Small intestine (tissue), 16 donors: ENCODE measurements at places on chromosomes 3 and 15. TPM values are rescaled to one million over a fixed set of nuclear protein-coding genes. Genes with fewer than 3 reads are reported as not detected.

DNA sequence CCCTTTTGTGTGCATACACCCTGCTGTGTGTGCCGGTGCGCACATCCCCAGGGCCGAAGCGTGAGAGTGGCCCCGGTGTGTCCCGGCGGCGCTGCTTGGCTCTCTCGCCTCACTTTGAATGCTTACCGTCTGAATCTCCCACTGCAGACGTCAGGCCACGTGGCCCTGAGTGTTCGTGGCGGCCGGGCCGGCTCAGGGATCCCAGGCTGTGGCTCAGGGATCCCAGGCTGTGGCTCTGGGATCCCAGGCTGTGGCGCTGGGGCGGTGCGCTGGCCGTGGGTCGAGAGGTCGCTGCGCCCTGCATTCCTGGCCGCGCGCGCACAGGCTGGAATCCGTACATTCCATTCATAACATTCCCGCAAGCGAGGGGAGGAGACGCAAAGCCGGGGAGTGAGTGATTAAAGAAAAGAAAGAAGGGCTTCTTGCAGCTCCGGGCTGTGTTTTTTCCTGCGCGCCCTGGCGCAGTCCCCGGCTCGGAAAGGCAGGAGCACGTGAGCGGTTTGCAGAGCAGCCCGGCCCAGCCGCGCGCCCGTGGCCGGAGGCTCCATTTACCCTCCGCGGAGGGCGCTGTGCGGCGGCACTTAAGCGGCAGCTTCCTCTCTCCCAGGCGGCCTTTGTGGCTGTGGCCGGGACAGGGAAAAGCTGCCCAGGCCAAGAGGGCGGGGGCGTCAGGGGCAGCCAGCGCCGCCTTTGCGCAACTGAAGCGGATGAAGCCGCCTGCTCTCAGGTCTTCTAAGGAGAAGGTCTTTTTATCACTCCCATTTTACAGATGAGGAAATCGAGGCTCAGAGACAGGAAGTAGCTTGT is 87.0 kb upstream of the ALDH1L1 start:
- peaks cover 4% of the 10 kb centered on the region for H3K27me3 ChIP-seq
- no peak overlapping the region for H3K4me3 ChIP-seq
- H3K36me3 ChIP-seq: no peaks in the 10 kb centered on the region
- DNase-seq: no peak
- H3K4me1 ChIP-seq: no peaks in the 10 kb centered on the region

DNA sequence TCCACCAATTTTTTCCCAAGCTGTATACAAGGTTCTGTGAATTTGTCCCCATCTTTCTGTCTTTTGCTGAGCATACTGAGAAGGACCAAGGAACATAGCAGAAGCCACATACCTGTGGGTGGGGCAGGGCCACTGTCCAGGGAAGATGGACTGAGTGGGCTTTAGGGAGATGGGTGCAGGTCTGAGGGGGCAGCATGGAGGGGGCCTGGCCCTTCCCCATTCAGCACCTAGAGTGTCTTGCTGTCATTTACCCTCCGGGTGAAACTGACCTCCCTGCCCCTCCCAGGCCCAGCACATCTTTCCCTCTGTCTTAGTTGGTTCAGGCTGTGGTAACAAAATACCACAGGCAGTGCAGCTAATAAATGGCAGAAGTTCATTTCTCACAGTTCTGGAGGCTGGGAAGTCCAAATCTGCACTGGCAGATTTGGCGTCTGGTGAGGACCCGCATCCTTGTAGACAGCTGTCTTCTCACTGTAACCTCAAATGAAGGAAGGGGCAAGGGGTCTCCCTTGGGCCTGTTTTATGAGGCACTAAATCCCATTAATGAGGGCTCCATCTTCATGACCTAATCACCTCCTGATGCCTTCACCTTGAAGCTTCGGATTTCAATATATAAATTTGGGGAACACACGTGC is 180.0 kb upstream of the SMAD3 start:
- H3K27me3 ChIP-seq: no peaks in the 10 kb centered on the region
- H3K4me3 ChIP-seq: no peak overlapping the region
- no peak overlapping the region for H3K27ac ChIP-seq
- H3K4me1 ChIP-seq: no peaks in the 10 kb centered on the region

DNA sequence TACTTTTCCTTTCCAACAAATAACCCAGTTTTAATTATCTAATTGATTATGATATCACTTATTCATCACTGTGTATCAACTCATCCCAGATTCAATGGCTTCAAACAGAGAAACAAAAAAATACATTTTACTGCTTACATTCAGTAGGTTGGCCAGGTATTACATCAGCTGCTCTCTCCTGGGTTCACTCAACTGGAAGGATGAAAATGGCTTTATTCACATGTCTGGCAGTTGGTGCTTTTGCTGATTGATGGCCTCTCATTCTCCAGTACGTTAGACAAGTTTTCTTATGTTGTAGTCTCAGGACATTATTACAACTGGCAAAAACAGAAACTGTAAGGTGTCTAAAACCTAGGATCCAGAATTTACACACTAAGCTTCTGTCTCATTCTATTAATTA is 811.0 kb upstream of the ALCAM start:
- DNase-seq: no peak
- no peaks in the 10 kb centered on the region for H3K36me3 ChIP-seq

DNA sequence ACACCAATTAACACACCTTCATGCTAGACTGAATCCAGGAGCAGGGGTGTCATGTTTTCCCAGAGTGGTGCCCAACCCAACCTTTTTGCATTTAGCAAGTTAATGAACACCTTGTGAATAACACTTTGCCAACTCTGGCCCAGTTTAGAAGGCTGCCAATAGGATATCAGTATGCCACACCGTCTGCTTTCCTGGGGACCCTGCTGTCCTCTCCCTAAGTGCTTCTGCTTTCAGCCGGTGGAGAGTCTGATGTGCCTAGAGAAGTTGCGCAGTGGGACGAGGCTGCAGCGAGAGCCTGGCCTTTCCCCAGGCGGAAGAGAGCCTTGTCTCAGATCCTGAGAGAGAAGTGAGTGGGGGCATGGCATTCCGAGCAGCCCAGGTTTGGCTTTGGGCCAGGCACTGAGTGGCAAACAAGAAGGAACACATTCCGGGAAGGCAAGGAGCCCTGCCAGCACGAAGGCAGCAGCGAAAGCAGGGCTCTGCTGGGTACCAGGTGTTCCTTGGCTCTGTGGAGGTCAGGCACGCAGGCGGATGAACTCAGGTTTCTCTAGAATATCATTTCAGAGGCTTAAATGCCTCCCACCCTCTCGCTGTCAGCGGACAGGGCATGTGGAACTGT is 36.9 kb downstream of the SENP8 start:
- H3K4me1 ChIP-seq: peaks cover 8% of the 10 kb centered on the region
- H3K36me3 ChIP-seq: no peaks in the 10 kb centered on the region
- peak; percentile 75 for DNase-seq
- H3K27me3 ChIP-seq: no peaks in the 10 kb centered on the region
- peak overlapping the region; percentile 47 for H3K4me3 ChIP-seq
- no peak overlapping the region for H3K27ac ChIP-seq

DNA sequence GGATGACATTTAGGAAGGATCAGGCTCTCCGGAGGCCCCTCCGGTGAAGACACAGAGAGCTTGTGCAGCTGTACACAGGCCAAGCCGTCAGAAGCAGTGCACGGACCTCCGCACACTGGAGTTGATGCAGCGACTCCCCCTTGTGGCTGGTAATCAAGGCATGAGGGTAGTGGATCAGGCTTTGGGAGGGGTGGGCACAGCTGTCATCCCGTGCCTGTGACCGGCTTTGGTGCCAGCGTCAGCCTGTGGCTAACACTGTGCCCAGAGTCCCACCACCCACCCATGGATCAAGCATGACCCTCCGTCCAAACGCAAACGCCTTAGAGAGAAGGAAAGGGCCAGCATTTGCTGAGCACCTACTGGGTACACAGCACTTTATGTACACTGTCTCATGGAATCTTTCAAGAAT is 8.2 kb upstream of the GRIP2 start:
- no peak overlapping the region for H3K27ac ChIP-seq
- peak; percentile 61 for DNase-seq
- no peak overlapping the region for H3K4me3 ChIP-seq
- H3K27me3 ChIP-seq: no peaks in the 10 kb centered on the region

DNA sequence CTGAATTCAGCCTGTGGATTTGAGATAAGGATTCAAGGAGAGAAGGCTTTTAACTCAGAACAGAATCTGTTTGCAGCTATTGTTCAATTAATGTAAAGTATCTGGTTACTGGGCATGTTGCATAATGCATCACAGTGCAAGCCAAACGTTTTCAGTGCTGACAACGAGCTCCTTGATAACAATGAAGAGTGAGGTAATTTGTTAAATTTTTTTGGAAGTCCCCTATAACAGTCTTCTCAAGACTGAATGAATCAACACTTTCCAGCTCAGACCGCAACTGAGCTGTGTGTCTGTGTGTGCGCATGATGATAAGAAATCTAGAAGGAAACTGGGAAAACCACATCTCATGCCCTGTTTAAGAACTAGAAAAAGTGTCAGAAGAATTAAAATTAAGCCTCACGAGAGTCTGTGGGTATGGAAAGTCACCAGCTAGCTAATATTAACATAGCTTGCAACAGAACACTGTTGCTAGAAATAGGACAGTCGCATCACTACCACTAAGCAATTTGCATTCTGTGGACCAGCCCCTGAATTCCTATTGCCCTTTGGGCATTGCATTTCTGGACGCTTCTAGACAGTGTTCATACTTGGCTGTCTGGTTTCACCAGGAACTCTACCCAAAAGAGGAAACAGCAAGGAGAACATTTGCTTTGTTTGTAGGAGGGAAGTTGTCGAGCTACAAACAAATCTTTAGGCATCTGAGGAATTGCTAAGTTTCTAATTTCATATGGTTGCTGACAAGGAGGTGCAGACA is 43.7 kb upstream of the ATP2C1 start:
- H3K4me1 ChIP-seq: peaks cover 9% of the 10 kb centered on the region
- H3K36me3 ChIP-seq: no peaks in the 10 kb centered on the region
- H3K4me3 ChIP-seq: no peak overlapping the region

DNA sequence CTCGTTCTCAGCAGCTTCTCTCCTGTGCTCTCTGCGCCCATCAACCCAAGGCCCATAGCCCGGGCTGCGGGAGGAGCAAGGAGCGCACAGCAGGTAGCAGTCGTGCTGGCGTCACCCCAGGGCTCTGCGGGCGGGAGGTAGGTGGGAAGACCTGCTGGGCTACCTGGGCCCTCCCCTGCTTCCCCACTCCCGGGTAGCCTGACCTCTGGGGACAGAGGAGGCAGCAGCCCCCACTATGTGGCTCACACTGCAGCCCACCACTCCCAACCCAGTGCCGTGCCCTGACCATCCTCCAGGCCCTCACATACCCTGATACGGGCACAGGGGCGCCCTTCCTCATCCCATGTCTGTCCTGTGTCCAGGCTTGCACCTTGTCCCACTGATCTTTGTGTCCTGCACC is 171.0 kb downstream of the NSMCE3 start:
- no peaks in the 10 kb centered on the region for H3K4me1 ChIP-seq
- H3K27ac ChIP-seq: no peak overlapping the region
- no peaks in the 10 kb centered on the region for H3K27me3 ChIP-seq
- H3K4me3 ChIP-seq: no peak overlapping the region
- no peak for DNase-seq

DNA sequence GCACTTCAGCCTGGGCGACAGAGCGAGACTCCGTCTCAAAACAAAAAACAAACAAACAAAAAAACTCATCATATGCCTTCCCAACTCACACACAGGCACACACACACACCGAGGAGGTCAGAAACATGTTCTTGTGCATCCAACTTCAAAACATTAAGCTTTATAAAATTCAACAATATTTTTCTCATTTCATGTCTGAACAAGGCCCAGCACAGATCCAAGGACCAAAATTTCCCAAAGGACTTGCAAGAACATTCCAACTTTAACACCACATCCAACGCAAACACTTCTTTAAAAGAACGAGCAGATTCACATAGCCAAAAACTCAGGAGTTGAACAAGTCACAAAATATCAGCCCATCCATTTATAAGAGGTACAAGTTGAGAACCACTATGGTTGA is 148.4 kb downstream of the MAGI1 start:
- H3K4me1 ChIP-seq: no peaks in the 10 kb centered on the region
- H3K4me3 ChIP-seq: no peak overlapping the region
- DNase-seq: no peak
- no peak overlapping the region for H3K27ac ChIP-seq

DNA sequence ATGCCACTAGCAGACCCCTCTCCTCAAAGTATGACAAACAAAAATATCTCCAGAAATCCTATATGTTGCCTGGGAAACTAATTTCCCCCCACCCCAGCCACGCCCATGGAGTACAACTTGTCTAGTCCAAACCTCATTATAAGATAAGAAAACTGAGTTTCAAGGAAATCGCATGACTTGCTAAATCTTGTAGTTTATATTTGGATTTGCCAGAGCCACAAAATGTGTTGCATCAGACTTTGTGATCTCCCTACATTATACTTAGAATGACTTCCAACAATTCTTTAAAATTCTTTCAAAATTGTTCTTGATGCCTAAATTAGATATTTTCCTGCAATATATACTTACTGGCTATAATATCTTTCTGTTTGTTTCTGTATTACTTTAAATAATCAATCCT is 1034.4 kb downstream of the IGSF11 start:
- no peak for DNase-seq
- H3K27ac ChIP-seq: no peak overlapping the region
- H3K36me3 ChIP-seq: no peaks in the 10 kb centered on the region

DNA sequence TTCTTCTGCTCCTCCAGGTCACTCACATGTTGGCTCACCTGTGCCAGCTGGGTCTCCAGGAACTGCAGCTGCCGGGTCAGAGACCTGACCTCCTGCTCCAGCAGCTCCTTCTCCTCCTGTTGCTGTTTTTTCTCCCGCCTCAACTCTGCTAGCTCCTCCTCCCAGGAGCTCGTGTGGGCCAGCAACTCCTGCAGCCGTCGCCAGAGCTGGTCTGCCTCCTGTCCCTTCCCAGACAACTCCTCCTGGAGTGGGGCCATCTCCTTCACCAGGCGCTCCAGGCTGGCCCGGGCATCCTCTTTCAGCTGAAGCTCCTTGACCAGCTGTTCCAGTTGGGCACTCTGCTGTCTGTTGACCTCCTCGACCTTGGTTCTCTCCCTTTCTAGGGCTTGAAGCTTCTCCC is 24.5 kb downstream of the CXCR6 start:
- no peaks in the 10 kb centered on the region for H3K4me1 ChIP-seq
- no peak overlapping the region for H3K27ac ChIP-seq
- no peaks in the 10 kb centered on the region for H3K27me3 ChIP-seq
- DNase-seq: no peak

The TPRG1 gene
- polyA plus RNA-seq: 1.9 TPM

The EFCC1 gene
- polyA plus RNA-seq: 3.1 TPM

The SCN5A gene
- 0.27 TPM for polyA plus RNA-seq

The MKRN3 gene
- polyA plus RNA-seq: 0.39 TPM

The PROK2 gene
- polyA plus RNA-seq: not detected
